CD4-positive, alpha-beta T cell treated with Interleukin-6 for 4 hours (primary cell): ENCODE measurements at places on chromosomes 5 and 9.
A peak's percentile ranks its signal among the peaks of the same experiment; 100 is the strongest.

GRCh38 chr5:77239126-77239741 lies 28.8 kb downstream of the PDE8B start:
- DNase-seq = peak; percentile 19

- no peak for DNase-seq
Measured at GRCh38 chr9:86351880-86352279, 2.3 kb downstream of the TUT7 start.

GRCh38 chr5:51396797-51397196 lies 13.5 kb downstream of the ISL1 start:
- no peak for DNase-seq

GRCh38 chr5:153974131-153974812 lies 64.4 kb downstream of the FAM114A2 start:
- DNase-seq = peak; percentile 24

DNA sequence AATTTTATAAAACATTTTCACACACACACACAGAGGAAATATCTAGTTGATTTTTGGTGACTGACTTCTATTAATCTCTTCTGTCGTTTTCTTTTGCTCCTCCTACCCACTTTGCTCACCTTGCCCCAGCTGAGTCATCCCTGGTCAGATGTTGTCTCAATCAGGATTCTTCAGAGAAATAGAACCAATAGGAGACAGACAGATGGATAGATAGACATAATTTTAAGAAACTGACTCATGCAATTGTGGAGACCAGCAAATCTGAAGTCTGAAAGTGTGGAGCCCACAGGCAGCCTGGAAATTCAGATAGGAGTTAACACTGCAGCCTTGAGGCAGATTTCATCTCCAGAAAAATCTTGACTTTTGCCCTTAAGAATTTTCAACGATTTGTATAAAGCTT lies 37.0 kb upstream of the PIK3R1 start:
- no peak for DNase-seq

GRCh38 chr5:139915834-139916233 lies 120.2 kb downstream of the PSD2 start:
- DNase-seq = no peak

DNA sequence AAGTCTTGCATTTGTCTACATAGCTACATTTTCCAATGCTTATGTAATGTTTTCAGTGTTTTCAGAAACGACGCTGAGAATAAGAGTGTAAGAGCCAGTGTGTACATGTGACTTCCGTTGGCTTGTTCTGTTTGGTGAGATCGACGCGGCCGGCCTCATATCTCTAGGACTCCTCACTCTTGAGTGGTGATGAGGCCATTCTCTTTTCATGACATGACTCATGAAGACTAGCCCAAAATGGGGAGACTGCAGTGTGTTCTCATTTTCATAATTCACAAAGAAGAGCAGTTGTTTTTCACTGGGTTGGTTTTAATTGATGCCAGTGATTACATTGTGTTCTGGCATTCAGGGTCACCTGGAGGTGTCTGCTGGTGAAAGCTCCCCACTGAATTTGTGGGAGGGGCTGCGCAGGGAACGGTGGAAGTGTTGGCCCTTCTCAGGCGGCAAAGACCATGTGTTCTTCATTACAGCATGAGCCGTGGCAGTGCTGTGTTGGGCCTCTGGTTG lies 131.5 kb upstream of the OTULINL start:
- DNase-seq = peak; percentile 19

DNA sequence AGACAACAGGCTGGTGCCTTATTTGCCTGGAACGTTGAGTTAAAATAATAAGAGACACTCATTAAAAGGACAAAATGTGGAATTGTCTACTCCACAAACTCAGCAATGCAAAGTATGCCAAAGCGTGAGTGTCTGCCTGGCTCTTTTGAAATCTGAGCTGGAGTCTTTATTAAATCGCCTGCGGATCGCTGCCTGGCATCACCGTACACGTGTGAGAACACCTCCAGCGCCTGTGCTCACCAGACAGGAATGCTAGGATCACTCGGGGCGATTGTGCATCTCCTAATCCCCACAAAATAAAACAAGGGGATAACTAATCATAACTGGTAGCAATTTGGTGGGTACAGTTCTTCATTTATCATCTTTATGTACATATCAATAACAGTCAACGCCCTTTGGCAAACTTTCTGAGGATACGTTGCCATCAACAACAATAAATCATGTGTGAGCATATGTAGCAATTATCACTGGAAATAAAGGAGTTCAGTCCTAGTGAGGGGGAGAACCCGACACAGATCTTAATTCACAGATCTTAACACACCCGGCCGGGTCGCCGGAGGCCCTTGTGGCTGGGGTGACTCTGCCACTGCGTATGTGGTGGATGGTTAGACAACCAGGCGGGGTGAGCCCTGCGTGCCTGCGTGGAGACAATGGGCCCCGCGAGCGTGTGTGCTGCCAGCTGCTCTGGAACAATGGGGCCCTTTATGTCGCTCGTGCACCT lies 284.9 kb upstream of the IRX1 start:
- DNase-seq = no peak

DNA sequence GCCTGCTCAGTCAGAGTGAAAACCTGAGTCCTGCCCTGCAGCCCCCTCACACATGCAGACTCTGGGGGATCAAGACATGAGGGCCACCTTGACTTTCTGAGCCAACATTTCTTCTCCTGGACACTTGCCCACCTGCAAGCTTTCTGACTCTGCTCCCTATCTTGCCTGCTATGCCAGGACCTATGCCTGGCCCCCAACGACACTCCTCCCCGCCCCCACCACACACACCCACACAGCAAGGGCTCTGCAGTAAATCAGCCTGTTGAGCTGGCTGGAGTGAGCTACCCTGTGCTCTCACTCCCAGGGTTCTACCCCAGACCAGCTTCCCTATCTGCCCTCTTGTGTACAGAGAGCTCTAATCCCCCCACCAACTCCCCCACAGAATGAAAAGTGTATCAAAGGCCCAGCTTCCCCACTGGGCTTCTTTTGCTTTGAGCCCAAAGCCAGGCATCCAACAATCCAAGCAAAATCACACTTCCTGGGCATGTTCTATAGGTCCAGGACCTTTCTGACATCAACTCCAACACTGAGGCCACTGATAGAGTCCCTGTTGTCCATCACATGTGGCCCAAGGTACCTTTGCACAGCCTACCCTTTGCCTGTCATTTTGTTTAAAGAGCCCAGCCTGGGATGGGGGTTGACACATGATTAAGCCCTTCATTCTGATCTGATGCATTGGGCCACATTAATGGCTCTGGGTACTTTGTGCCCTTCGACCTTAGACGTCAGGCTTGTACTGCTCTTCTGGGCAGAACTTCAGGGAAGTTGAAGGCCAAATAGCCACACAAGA lies 7.2 kb downstream of the PDLIM4 start:
- no peak for DNase-seq

DNA sequence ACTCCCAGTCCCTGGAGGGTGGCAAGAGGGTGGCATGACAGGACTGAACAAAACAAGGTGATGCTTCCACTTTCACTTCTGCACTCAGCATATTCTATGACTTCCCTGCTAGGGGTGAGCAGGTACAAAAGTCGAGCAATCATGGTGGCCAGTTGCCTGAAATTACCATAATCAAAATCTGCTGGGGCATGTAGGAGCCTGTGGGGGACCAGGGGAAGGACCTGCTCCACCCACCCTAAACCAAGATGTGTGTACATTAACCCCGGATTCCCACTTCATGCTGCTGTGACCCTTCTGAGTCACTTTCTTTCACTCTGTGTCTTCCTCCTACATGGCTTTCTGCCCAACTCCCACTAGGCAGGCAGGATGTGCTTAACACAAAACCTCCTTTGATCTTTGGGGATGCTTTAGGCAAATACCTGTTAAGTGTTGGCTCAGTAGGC lies 73.3 kb upstream of the PHF24 start:
- no peak for DNase-seq

- no peak for DNase-seq
Measured at GRCh38 chr9:38026021-38026809, 42.8 kb downstream of the SHB start.

GRCh38 chr9:74810200-74810599 lies 77.5 kb downstream of the TRPM6 start:
- DNase-seq = no peak

DNA sequence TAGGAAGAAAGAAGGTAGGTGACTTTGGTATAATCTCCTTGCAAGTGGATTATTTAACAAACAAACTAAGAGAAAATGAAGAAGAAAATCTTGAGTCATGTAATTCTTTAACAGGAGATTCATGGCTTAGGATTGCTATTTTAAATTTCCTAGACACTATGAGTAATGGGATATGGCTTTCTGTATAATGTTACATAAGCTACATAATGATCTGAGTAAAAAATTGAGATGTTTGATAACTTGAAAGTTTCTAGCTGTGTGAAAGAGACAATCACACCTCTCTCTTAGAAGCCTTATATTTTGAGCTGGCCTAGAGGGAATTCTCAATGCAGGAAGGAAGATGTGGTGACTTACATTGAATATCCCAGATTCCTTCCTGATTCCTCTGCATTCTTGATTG lies 92.5 kb downstream of the CDH9 start:
- no peak for DNase-seq

DNA sequence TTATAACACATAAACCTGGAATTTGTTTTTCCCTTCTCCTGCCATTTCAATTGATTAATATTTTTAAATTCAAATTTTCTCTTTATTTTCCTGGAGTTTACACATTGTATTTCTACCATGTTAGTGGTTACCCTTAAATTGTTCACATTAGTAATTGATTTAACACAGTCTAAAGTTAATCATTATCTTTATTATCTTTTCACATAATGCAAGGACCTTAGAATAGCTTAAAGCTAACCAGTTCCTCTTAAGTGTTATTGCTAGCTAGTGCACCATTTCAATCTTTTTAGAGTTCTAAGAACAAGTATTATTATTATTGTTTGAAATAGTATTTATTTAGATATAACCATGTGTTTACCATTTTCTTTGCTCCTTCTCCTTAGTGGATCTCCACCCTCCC lies 251.2 kb upstream of the FBXL7 start:
- no peak for DNase-seq

GRCh38 chr5:72369711-72370110 lies 49.5 kb downstream of the PTCD2 start:
- no peak for DNase-seq

GRCh38 chr5:154505567-154505966 lies 27.5 kb upstream of the HAND1 start:
- no peak for DNase-seq

DNA sequence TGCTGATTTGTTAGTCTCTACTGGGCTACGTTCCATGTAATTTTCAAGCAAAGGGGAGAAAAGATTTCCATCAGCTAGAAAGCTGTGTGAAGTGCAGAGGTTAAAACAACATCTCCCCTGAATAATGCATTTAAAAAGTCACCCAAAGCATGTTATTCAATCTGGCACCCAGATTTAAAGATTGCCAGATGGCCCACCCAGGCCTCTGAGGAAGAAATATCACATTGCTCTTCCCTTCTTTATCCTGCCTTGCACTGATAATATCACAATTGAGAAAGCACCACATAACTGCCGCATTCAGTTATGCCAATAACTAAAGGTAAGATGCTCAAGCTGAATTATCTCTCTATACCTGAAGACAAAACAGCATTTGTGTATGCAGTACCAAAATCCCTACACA lies 119.4 kb upstream of the PUM3 start:
- no peak for DNase-seq

DNA sequence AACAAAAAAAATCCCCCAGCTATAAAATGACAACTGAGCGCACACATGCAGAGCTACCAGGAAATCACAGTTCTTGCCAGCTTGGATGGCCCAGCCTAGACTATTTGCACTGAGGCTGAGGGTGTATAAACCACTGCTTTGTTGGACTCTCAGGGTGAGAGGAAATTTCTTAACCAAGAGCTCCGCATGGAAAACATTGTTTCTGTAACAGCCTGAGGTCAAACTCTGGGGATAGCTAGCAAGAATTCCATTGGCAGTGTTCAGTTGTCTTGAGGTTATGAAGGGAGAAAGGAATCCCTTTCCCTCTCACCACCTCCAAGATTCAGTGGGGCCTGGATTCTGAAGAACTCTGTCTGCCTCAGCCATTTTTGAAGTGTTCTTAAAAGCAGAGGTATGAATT lies 360.0 kb downstream of the OSTF1 start:
- DNase-seq = no peak

DNA sequence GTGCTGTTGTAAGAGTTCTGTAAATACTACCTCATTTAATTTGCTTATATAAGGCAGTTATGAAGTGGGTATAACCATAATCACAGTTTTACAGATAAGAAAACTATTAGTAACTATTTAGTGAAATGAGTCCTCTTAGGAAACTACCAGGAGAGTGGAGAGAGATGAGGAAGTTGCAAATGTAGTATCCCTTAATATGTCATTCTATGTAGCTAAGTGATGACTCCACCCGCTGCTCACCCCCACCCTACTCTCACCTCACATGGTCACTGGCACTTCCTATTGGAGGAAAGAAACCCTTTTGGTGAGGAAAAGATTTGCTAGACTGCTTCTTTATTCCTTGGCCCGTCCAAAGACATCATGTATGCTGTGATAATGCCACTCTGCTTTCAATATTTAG lies 241.8 kb upstream of the SLC24A2 start:
- no peak for DNase-seq

DNA sequence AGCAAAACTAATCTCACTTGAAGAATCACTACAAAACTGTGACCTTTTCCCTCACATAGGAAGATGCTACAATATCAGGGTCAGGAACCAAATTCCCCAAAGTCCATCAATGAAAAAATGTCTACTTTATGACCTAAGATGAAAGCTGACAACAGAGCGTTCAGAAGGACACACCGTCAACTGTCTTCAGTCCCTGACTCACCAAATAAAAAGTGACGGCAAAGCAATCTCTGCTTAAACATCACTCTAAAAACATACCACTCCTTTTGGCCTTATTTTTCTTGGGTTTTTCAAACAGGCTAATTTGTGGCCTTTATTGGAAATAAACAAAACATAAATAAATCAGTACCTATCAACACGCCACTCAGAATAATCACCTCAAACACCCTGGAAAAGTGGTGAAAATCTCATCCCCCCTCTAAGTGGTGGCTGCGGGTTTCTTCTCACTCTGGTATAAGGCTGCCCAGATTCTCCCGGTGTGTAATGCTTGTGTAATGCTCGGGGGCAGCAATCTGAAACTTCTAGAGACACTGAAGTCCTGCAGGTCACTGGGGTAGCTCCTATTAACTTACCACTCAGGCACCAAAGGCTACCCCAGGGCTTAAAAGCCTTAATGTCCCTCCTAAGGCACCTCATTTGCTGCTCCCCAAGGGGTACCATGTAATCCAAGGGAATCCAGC lies 29.5 kb downstream of the SEMA4D start:
- peak; percentile 41 for DNase-seq

DNA sequence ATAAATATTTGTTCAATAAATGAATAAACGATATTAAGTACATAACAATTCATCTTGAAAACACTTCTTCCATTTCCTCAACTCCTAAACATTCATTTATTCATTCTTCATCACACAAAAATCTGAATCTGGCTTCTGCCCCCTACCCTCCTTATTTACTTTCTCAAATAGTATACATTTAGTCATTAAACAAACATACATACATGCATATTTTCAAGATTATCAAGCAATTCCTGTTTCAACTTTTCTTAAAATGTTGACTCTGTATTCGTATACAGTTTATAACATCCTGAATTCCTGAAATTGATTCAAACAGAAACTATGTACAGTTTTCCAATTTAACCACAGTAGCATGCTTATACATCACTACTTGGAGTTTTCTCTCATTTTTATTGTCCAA lies 129.0 kb downstream of the MUSK start:
- no peak for DNase-seq
